ENCODE measurements at places on chromosomes 2 and 18.

GRCh38 chr2:168130346-168130745 lies 117.0 kb downstream of the STK39 start:
- no peaks in the 10 kb centered on the region for H3K4me1 ChIP-seq
- peaks cover 20% of the 10 kb centered on the region for H3K36me3 ChIP-seq
- H3K4me3 ChIP-seq: no peak overlapping the region
- H3K27ac ChIP-seq: no peak overlapping the region
- no peak for DNase-seq

GRCh38 chr2:61887717-61888266 lies 664 bp downstream of the CCT4 start:
- H3K4me1 ChIP-seq: peaks cover 20% of the 10 kb centered on the region
- peak overlapping the region; percentile 79 for H3K4me3 ChIP-seq
- DNase-seq: no peak
- H3K27ac ChIP-seq: peak overlapping the region; percentile 97
- no peaks in the 10 kb centered on the region for H3K27me3 ChIP-seq
- H3K36me3 ChIP-seq: peaks cover 29% of the 10 kb centered on the region

- no peaks in the 10 kb centered on the region for H3K36me3 ChIP-seq
- no peak overlapping the region for H3K4me3 ChIP-seq
- peak overlapping the region; percentile 32 for H3K27ac ChIP-seq
- peaks cover 10% of the 10 kb centered on the region for H3K4me1 ChIP-seq
Observed at GRCh38 chr18:63427558-63427957, 5.3 kb upstream of the VPS4B start.

DNA sequence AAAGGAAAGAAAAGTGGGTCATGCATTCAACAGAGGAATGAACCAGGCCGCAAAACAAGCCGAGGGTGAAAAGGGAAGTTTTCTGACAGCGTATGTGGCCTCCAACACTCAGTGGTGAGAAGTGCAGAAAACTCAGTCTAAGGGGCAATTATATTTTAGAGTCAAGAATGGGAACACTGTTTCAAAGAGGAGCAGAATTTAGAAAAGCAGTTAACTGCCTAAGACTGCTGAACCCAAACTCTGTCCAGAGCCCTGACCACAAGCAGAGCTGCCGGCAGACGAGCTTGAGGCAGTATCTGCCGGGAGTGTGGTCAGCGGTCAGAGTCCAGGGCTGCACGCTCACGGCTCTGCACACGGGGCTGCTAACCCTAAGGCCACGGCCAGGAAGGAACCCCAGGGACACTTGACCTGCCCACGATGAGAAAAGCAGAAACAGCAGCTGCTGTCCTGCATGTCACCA lies 347.0 kb upstream of the ID2 start:
- no peaks in the 10 kb centered on the region for H3K27me3 ChIP-seq
- no peaks in the 10 kb centered on the region for H3K36me3 ChIP-seq
- no peak for DNase-seq
- H3K4me1 ChIP-seq: no peaks in the 10 kb centered on the region
- no peak overlapping the region for H3K27ac ChIP-seq

DNA sequence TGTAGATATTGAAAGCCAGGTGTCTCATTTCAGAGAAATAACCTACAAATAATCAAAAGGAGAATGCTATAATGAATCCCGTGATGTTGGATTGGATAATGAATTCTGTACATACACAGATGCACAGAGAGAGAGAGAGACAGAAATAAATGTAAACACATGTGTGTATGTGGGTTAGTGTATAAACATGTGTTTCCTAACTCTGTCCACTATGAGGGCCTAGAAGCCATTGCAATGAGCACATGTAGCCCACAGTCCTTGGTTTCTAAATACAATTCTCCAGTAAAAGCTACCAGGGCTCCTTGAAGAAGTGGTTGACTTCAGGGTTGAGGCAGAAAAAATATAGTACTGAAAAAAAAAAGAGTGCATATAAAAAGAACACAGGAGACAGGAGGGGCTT lies 109.5 kb downstream of the INHBB start:
- no peaks in the 10 kb centered on the region for H3K4me1 ChIP-seq
- H3K27me3 ChIP-seq: no peaks in the 10 kb centered on the region
- no peak for DNase-seq
- H3K27ac ChIP-seq: no peak overlapping the region
- H3K36me3 ChIP-seq: no peaks in the 10 kb centered on the region
- no peak overlapping the region for H3K4me3 ChIP-seq

GRCh38 chr2:99886418-99886817 lies 256.0 kb downstream of the AFF3 start:
- H3K27me3 ChIP-seq: no peaks in the 10 kb centered on the region
- DNase-seq: no peak
- no peaks in the 10 kb centered on the region for H3K36me3 ChIP-seq
- no peaks in the 10 kb centered on the region for H3K4me1 ChIP-seq
- no peak overlapping the region for H3K27ac ChIP-seq

GRCh38 chr2:68018727-68019126 lies 44.1 kb downstream of the C1D start:
- no peak for DNase-seq
- no peaks in the 10 kb centered on the region for H3K36me3 ChIP-seq
- no peaks in the 10 kb centered on the region for H3K27me3 ChIP-seq

- H3K4me1 ChIP-seq: no peaks in the 10 kb centered on the region
- no peaks in the 10 kb centered on the region for H3K27me3 ChIP-seq
- no peak overlapping the region for H3K27ac ChIP-seq
Observed at GRCh38 chr2:56207760-56208159, 24.0 kb downstream of the CCDC85A start.

GRCh38 chr2:43729491-43730174 lies 44.2 kb upstream of the DYNC2LI1 start:
- no peaks in the 10 kb centered on the region for H3K27me3 ChIP-seq
- H3K36me3 ChIP-seq: no peaks in the 10 kb centered on the region
- no peak overlapping the region for H3K4me3 ChIP-seq
- no peaks in the 10 kb centered on the region for H3K4me1 ChIP-seq
- no peak for DNase-seq
- no peak overlapping the region for H3K27ac ChIP-seq

DNA sequence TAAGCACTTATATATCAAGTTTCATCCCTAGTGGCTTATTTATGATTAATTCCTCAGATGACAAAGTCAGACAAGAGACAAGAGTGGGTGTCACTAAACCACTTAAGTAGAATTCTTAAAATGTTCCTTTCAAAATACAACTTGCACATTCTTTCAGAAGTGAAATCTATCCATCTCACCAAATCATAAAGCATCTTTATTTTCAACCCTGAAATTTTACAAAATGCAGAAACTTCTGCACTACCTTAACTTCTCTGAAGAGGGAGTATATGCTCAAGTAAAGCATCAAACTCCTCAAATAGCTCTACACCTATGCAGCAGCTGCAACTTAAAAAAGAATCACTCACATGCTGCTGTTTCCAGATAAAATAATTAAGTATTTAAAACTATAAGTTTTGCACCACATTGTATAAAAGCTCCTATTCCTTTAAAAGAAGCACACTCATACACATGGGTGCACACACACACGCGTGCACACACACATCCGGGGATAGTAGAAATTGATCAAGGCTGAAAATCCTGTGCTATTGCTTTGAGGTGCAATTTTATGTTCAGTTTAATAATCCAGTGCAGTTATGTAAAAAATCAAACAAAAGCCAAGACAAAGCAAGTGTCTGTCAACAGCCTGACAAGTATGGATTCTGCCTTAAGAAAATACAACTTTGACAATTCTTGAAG lies 244.5 kb downstream of the TCF4 start:
- no peaks in the 10 kb centered on the region for H3K36me3 ChIP-seq
- no peak for DNase-seq
- H3K27ac ChIP-seq: no peak overlapping the region
- H3K4me3 ChIP-seq: no peak overlapping the region

DNA sequence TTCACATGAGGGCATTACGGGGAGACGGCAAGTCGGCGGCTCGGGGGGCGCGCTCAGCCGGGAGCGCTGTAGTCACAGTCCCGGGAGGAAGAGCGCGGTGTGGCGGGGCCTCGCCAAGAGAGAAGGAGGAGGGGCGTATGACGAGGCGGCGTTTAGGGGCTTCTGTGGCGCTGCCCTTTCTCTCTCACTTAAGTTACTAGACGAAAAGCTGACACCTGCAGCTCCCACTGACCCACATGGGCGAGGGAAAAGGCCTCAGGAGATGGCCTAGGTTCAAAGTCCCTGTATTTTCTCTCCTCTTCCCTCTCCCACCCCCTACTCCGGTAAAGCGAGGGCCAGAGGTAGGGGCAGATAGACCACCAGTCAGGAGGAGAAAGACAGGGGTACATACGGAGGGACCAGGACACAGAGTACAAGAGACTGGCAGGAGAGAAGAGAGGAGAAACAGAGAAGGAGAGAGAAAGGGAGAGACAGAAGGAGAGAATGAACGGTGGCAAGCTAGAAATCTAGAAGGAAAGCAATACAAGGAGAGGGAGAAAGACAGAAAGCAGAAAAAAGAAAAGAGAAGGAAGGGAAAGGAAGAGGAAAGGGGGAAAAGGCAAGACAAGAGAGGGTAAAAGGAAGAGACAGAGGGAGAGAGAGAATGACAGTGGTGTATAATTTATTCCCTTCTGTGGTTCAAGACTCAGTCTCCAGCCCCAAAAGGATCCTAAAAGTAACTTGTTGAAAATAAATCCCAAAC lies 3.8 kb downstream of the SIX2 start:
- no peak overlapping the region for H3K27ac ChIP-seq
- peaks cover 45% of the 10 kb centered on the region for H3K4me1 ChIP-seq
- no peak overlapping the region for H3K4me3 ChIP-seq
- no peaks in the 10 kb centered on the region for H3K36me3 ChIP-seq
- H3K27me3 ChIP-seq: no peaks in the 10 kb centered on the region
- no peak for DNase-seq

DNA sequence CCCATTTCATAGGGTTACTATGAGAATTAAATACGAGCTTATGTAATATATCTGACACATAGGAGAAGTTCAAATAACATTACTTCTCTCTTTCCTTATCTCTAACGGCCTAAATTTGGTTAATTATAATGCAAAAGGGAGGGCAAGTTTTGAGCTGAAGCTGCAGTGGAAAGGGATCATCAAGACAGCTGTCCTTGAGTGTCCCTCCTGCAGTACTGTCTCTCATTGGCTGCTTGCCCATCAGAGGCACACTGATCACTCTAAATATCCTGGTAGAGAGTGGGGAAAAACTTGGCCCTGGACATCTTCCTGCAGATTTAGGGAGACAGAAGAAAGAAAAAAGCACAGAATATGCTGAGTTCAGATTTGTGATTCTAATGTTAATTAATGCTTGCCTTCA lies 186.0 kb downstream of the CAMKMT start:
- no peak for DNase-seq
- no peaks in the 10 kb centered on the region for H3K27me3 ChIP-seq
- peaks cover 11% of the 10 kb centered on the region for H3K4me1 ChIP-seq
- no peak overlapping the region for H3K27ac ChIP-seq
- no peak overlapping the region for H3K4me3 ChIP-seq

- H3K36me3 ChIP-seq: no peaks in the 10 kb centered on the region
- H3K27ac ChIP-seq: peak overlapping the region; percentile 99
- DNase-seq: no peak
- no peaks in the 10 kb centered on the region for H3K27me3 ChIP-seq
- H3K4me3 ChIP-seq: peak overlapping the region; percentile 74
- H3K4me1 ChIP-seq: peaks cover 66% of the 10 kb centered on the region
Observed at GRCh38 chr18:3454365-3455089, 4.6 kb downstream of the TGIF1 start.

GRCh38 chr2:238895361-238895882 lies 47.5 kb downstream of the TWIST2 start:
- no peak for DNase-seq
- no peaks in the 10 kb centered on the region for H3K36me3 ChIP-seq
- H3K27me3 ChIP-seq: no peaks in the 10 kb centered on the region
- no peak overlapping the region for H3K4me3 ChIP-seq
- peak overlapping the region; percentile 87 for H3K27ac ChIP-seq

GRCh38 chr2:158507679-158508078 lies 50.9 kb downstream of the PKP4 start:
- no peak overlapping the region for H3K4me3 ChIP-seq
- no peak for DNase-seq
- no peaks in the 10 kb centered on the region for H3K36me3 ChIP-seq
- H3K27ac ChIP-seq: no peak overlapping the region

DNA sequence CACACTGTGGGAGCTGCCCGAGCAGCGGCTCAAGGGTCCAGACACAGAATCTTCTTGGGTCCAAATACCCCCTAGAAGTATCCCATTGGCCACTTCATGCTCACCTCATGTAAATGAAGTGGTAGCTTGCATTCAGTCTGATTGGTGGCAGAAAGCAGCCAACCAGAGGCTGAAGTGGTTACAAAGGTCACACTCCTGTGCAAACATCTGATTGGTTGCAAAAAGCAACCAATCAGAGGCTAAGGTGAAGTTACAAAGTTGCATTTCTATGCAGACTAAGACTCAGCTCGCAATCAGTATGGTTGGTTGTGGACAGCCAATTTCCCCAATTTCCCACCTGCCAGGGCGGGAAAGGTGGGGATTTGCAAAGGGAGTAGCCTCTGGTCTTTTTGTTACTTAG lies 94.3 kb downstream of the DGKD start:
- no peaks in the 10 kb centered on the region for H3K36me3 ChIP-seq
- H3K27ac ChIP-seq: no peak overlapping the region
- DNase-seq: no peak
- no peaks in the 10 kb centered on the region for H3K27me3 ChIP-seq

DNA sequence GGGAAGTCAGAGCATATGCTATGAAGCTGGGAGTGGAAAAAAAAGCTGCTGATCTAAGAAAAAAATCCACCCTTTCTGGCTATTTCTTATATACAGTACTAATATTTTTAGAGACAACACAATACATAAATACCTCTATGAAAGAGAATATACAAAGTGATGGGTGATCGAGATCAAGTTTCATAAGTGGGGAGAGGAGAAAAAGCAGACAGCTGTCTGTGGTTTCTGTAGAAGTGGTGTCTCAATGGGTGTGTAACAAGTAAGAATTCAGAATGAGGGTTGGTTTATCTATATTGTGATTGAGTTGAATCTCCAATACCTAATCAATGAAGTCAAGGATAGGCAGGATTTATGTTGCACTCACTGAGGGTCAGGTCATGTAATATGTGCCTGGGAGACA lies 191.0 kb downstream of the HNMT start:
- H3K36me3 ChIP-seq: no peaks in the 10 kb centered on the region
- DNase-seq: no peak
- H3K4me3 ChIP-seq: no peak overlapping the region
- H3K27ac ChIP-seq: no peak overlapping the region
- no peaks in the 10 kb centered on the region for H3K4me1 ChIP-seq

DNA sequence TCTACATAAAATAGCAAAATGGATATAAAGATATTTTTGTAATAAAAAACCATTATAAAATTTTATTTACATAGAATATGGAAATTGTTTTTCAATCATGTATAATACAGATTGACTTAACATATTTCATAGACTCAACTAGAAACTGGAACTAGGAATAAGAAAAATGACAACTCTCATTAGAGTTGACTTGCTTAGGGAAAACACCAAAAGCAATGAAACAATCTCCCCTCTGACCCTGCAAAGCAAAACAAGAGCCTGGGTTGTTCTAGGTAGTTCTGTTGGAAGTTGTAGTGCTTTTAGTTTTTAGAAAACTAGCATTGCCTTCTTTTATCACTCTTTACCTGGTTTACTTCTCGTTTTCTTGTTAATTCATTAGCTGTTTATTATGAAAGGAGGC lies 32.2 kb upstream of the MTIF2 start:
- no peaks in the 10 kb centered on the region for H3K36me3 ChIP-seq
- no peaks in the 10 kb centered on the region for H3K27me3 ChIP-seq
- no peak overlapping the region for H3K4me3 ChIP-seq
- H3K4me1 ChIP-seq: no peaks in the 10 kb centered on the region

- H3K27ac ChIP-seq: peak overlapping the region; percentile 85
- DNase-seq: no peak
- H3K4me3 ChIP-seq: peak overlapping the region; percentile 92
- H3K4me1 ChIP-seq: peaks cover 27% of the 10 kb centered on the region
Observed at GRCh38 chr18:5238371-5238976, 41.4 kb upstream of the AKAIN1 start.

GRCh38 chr2:236932831-236933361 lies 152.8 kb upstream of the COPS8 start:
- peak; percentile 85 for DNase-seq
- peaks cover 4% of the 10 kb centered on the region for H3K4me1 ChIP-seq
- H3K4me3 ChIP-seq: no peak overlapping the region
- no peaks in the 10 kb centered on the region for H3K27me3 ChIP-seq

Data from vagina (tissue), 2 donors.